ENCODE measurements at places on chromosomes 13 and 19.

DNA sequence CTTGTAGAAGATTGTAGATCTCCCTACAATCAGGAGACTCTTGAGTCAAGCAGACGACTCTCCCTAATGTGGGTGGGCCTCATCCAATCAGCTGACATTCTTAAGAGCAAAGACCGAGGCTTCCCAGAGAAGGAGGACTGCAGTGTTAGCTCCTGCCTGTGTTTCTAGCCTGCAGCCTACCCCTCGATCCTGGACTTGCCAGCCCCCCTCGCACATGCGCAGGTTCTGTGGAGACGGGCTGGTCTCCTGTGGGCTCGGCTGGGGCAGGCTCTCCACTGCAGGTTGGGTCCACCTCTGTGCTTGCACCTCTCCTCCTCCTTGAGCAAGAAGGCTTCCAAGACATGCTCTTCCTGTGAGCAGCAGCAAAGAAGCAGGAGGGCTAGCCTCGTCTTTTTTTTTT is 185.2 kb upstream of the SOX1 start:
- DNase-seq, result no peak

DNA sequence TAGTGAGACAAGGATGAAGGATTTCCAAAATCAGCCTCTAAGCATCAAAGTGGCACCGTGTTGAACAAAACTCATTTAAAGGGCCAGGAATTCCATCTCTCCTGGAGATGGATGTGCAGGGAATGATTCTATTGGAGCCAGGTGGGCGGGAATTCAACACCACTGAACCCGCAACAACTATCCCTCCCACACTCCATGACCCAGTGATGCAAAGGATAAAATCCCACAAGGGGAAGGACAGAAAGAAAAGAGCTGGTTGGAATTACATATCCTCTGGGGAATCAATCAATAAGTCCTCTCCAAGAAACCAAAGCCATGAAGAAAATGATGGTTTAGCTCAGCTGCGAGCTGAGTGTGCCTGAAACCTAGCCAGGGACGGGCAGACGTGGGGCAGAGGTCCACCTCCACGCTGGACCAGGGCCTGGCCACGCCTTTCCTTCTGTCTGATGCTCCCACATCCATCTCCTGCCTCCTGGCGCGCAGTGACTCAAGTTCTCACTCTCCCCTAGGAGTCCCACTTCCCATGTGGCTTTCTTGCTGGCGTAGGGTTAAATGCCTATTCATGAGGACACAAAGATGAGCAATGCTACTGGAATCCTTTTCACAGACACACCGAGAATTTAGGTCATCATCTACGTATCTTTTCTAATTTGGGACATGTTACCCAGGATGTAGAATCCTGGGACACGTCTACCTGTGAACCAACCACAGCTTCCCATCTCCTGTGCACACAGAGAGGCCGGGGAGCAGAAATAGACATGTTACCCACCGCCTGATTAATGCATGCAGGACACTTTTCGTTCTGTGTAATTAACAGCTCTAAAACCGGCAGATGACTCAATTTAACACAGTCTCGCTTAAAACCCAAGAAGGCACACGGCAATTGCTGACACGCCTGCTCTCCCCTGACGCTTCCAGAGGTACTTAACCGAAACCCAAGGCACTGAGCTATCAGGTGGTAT is 48.6 kb downstream of the PEPD start:
- DNase-seq, result no peak

DNA sequence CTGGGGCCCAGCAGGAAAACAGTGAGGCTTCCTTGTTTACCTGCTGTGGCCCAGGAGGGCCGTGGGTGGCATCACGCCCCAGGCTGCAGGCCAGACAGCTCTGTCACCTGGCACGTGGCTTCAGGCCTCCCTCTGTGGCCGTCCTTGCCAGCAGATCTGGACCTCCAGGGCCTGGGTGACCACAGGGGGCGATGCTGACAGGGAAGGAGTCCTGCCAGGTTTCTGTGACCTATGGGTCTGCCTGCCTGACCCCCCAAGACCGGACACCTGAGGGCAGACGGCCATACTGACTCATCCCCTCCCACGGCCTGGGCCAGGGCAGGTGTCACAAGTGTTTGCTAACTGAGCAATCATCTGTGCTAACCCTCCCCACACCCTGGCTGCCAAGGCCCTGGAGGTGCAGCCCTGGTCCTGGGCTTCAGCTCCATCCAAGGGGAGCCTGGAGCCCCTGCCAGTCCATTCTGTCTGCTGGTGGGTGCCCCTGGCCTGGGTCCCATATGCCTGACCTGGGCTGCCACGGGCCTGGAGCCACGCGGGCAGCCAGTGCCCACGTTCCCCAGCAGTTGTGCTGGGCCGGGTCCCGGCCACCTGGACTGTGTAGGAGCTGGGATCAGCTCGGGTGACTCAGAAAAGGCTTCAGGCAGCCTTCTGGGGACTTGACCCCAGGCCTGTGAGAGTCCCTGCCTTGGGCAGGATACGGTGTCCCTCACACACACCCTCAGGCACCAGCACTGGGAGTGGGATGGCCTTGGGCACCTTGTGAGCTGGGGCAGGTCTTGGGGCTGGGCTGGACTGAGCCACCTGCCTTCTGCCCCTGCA is 3.7 kb downstream of the CDC34 start:
- DNase-seq, result no peak

DNA sequence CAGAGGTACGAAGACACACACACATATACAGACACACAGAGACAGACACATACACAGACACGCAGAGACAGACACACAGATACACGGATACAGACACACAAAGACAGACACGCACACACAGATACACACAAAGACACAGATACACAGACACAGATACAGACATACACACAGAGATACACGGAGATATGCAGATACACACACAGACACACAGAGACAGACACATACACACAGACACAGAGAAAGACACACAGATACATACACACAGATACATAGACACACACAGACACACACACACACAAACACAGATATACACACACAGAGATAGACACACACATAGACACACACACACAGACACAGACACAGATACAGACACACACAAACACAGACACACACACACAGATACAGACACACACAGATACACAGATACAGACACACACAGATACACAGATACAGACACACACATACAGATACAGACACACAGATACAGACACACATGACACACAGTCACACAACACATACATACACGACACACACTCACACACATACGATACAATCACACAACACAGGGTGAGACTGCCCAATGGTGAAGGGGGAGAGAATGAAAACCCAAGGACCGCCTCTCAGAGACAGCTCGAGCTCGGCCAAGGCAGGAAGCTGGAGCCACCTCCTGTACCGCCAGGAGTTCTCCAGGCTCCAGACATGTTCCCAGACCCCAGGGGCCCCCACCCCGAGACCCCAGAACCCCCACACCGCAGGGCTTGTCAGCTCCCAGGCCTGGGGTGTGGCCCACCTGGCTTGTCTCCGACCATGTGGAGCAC is 8.8 kb upstream of the CCER2 start:
- DNase-seq, result no peak

DNA sequence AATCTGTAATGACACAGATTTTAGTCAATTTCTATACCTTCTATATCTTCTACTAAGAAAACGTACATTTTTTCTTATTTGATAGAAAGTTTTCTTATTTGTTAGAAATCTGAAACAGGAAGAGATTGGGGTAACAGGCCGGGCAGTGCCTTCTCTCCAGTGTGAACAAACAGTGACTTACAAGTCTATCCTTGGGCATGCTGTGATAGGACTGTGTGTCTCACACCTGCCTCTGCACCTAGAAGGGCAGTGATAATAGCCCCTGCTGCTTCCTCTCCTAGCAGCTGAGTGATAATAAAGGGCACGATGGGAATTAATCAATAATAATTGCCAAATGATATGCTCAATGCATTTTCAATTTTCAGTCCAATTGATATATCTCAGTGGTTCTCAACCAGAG is 1.4 kb downstream of the TMEM272 start:
- DNase-seq, result no peak

GRCh38 chr19:6876748-6877147 is 10.6 kb upstream of the ADGRE1 start:
- DNase-seq, result no peak

DNA sequence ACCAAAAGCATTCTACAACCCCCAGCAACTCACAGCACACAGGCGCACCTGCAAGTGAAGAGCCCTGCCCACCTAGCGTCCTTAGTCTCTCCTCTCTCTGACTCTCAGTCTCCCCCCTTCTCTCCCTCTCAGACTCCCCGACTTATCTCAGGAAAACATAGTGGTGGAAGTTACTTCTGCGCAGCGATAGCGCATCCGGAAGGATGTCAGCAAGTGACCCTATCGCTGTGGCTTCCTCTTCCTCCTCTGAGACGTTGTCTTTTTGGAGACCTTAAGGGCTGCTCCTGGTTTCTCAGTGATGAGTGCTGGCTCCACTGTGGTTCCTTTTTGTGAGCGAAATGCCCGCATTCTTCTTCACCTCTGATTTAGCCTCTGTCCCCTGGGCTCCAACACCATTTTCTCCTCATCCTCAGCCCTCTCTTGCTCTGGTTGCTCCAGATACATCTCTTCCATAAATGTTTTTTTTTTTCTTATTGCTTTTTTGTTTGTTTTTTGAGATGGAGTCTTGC is 1.4 kb upstream of the YIF1B start:
- DNase-seq, result no peak

DNA sequence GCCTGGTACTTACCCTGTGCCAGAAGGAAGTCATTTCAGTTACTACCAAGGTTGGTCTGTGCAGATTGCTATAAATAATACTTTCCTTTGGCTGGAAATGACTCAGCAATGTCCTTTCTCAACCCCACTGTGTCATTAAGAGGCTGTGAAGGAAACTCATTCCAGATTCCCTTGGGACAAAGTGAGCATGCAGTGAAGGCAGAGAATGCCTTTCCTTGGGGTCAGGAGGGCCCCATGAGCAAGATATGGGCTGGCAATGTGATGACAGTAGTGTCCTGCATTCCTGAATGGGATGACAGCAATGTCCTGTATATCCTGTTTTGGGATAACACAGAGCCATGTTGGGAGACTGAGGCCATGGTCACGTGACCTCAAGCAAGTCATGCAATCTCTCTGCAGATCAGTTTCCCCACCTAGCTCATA is 213.1 kb upstream of the TMTC4 start:
- no peak for DNase-seq

- no peak for DNase-seq
Measured at GRCh38 chr13:59774491-59774971, 389.2 kb downstream of the DIAPH3 start.

DNA sequence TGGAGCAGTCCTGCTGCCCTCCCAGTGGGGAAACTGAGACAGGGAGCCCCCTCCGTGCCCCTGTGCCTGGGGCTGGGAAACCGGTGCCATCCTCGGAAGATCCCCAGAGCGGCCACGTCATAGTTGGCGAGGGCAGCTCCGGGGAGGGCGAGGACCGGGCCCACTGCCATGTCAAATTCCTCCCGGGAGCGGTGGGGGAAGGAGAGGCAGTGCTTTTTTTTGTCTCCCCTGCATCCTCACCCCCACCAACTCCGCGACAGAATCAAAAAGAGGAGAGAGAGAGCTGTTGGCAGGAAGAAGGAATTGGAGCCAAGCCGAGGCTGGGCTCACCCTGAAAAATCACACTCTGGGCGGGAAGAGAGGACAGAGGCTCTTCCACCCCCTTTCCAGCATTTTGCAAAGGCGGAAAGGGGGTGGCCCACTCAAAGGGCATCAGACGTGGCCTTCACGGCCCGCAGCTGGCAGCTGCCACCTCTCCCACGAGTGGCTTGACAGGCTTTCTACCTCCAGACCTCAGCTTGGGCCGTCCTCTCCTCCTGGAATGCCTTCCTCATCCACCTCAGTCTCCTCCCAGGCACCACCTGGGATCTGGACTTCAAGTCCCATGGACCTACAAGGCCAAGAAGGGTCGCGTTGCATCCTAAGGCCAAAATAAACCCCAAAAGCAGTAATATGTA is 19.6 kb upstream of the NFIC start:
- no peak for DNase-seq

GRCh38 chr13:113935001-113935844 is 38.7 kb downstream of the C13orf46 start:
- DNase-seq, result no peak

DNA sequence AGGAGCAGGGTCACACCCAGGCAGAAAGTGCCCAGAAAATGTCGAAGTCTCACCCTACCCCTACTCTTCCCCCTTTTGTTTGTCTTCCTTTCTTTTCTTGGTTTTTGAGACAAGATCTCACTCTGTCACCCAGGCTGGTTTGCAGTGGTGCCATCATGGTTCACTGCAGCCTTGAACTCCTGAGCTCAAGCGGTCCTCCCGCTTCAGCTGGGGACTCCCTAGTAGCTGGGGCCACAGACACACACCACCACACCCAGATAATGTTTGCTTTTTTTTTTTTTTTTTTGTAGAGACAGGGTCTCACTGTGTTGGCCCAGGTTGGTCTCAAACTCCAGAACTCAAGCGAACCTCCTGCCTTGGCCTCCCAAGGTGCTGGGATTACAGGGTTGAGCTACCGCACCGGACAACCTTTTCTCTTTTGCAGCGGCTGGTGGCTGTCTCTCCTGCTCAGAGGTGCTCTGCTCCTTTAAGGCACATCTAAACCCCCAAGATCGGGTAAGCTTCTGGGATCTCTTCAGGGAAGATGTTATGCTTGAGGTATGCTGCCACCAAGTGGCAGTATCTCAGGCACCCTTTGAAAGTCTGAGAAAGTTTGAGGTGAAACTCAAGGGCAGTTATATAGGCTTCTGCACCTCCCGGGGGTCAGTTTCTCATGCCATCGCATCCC is 22.4 kb upstream of the EBI3 start:
- no peak for DNase-seq

DNA sequence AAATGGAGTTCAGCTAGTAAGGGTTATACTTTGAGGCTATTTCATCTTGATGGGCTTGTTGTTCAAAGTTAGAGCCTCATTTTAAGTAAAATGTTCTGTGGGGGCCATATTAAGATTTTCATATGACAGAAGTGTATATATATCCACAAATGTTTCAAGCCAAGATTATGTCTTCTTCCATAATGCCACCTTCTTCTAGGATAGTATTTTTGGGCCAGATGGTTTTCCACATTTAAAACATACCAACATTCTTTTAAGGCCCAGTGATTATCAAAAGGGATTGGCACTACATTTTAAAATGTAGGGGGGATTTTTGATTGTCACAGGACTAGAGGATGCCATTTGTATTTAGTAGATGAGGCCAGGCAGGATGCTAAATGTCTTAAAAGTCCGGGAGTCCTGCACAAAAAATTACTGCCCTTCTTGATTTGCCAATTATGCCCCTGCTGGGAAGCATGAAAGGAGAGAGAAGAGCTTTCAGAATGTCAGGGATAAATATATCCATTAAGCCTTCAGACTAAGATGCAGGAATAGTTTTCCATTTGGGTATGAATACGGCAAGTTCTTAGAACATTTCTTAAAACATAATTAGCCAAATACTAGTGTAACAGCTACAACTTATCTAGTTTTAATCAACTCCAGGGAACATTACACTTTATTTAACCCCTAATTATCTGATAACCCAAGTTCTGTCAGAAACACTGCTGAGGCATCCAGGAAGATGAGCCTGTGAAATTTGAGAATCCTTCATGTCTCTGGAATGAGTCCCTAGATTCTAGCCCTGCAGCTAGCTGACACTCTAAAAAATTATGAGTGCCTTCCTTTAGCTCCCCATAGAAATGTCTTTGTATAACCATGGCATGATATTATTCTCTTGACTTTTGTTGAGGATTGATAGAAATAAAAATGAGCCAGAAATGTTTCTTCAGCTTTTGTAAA is 34.0 kb downstream of the ITM2B start:
- DNase-seq, result no peak

GRCh38 chr19:46134527-46134926 is 10.0 kb upstream of the IGFL3 start:
- no peak for DNase-seq

- no peak for DNase-seq
Measured at GRCh38 chr19:35777086-35777841, 1.9 kb downstream of the ARHGAP33 start.

GRCh38 chr13:33051632-33052031 is 35.4 kb downstream of the KL start:
- no peak for DNase-seq

Data from NCI-H187 treated with DMSO at 0.1 percent for 48 hours (cell line).